ENCODE measurements at places on chromosomes 11 and 22. TPM values are rescaled to one million over a fixed set of nuclear protein-coding genes. Genes with fewer than 3 reads are reported as not detected.
A peak's percentile ranks its signal among the peaks of the same experiment; 100 is the strongest.

DNA sequence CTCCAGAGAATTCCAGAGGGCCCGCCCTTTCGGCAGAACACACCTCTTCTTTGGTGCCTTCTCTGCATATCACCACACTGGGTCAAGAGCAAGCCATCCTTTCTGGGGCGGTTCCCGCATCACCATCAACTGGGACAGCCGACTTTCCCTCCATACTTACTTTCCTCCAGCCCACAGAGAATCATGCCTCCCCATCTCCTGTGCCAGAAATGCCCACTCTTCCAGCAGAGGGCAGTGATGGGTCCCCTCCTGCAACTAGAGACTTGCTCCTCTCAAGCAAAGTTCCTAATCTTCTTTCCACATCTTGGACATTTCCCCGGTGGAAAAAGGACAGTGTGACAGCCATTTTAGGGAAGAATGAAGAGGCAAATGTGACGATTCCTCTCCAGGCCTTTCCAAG lies 157.7 kb downstream of the C11orf91 start:
- peak; percentile 73 for DNase-seq

The ACRV1 gene
- total RNA-seq, result not detected

DNA sequence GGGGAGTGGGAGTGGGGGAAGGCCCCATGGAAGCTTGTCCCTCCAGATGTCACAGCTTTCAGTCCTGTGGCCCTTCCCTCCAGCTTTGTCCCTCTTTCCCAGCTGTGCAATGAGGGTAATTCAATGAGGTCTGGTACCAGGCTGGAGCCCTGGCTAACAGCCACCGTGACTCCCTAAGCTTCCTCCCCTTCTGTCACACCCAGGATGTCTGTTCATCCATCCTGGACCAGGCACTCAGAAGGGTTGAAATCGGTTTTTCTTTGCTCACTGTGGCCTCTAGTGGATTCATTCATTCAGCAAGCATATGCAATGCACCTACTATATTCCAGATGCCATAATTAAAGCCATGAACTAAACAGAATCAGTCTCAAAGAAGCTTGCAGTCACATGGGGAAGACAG lies 38.7 kb downstream of the SYT13 start:
- DNase-seq, result no peak

The TMEM132A gene
- 164 TPM for total RNA-seq

The EMID1 gene
- total RNA-seq, result 25.5 TPM

Data from endothelial cell (in vitro differentiated cells).